SJSA1 (cell line): ENCODE measurements at places on chromosomes 13 and 19. TPM values are rescaled to one million over a fixed set of nuclear protein-coding genes. Genes with fewer than 3 reads are reported as not detected.

Gene BICRA
- 0.66 and 3.5 TPM in 2 replicates for total RNA-seq

- DNase-seq, result no peak
Measured at GRCh38 chr13:81377921-81378320, 1037.0 kb upstream of the SPRY2 start.

DNA sequence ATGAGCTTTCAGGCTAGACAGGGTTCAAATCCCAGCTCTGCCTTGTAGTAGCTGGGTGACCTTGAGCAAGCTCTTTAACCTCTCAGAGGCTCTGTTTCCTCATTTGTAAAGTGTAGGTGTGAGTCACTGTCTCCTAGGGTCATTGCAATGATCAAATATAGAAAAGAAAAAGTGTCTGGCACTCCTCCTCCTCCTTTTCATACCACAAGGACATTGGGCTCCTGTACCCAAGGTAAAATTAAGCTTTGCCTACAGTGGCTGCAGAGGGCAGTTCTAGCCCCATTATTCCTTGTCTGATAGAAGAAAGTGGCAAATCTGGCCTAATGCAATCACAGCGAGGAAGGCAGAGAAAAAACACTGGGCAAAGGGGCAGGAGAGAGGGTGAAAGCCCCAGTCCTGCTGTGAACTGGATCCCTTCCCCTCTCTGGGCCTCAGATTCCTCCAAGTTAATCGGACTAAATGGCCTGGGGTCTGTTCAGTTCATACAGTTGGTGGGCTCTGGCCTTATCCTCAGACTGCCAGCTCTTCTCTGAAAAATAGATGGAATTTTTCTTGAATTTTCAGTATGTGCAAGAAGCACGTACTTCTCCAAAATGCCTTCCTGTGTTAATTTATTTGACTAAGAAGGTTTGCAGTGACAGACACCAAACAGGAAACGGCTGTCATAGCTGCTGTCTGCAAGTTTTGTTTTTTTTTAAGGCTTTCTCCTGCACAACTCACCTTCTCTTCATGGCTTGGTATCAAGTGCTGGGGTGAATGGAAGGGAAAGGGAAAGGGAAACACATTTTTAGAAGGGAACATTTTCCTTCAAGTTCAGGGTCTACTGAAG, 35.3 kb downstream of the RGCC start:
- no peak for DNase-seq

Gene CYP4F3
- total RNA-seq, result not detected in 2 replicates

DNA sequence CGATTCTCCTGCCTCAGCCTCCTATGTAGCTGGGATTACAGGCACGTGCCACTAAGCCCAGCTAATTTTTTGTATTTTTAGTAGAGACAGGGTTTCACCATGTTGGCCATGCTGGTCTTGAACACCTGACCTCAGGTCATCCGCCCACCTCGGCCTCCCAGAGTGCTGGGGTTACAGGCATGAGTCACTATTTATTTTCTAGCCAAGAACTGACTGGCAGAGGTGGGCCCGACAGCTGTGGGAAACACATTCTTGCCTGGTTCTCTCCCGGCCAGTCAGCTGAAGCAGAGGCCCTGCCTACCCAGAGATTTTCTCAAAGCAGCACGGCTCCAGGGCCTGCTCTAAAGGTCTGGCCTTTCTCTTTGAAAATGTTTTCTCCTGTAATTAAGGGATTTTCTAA, 108.0 kb downstream of the KCTD15 start:
- no peak for DNase-seq

Gene TSEN34
- total RNA-seq, result 85.4 and 106 TPM in 2 replicates

GRCh38 chr19:18419699-18420460, 682 bp downstream of the SSBP4 start:
- no peak for DNase-seq

- DNase-seq, result no peak
Measured at GRCh38 chr19:54256250-54257115, 590 bp downstream of the LILRB5 start.

DNA sequence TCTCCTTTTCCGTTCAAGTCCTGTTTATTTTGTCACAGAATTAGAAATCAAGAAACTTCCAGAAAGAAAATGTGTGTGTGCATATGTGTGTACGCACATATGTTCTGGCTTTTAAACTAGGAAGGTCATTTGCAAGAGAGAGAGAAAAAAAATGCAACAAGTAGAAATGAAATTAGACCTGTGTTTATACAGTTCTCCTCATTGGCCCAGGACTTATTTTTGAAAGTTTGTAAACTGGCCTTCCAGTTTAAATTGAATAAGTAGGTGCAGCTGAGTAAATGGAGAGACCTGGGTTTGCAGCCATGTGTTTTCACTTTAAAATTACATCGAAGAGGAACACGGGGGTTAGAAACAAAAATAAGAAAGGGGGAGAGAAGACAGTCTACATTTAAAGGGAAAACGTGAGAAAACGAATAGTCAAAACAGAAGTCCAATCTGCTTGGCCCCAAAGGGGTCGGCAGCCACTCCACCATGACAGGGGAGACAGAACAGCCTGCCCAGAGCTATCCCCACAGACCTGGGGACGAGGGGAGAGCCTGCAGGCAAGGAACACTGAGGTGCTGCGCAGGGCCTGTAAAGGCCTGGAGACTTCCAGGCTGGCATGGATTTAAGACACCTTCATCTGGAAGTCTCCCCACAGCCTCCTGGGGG, 216.8 kb upstream of the MAB21L1 start:
- DNase-seq, result no peak
